ENCODE measurements at places on chromosomes 12 and 14.
A peak's percentile ranks its signal among the peaks of the same experiment; 100 is the strongest.

DNA sequence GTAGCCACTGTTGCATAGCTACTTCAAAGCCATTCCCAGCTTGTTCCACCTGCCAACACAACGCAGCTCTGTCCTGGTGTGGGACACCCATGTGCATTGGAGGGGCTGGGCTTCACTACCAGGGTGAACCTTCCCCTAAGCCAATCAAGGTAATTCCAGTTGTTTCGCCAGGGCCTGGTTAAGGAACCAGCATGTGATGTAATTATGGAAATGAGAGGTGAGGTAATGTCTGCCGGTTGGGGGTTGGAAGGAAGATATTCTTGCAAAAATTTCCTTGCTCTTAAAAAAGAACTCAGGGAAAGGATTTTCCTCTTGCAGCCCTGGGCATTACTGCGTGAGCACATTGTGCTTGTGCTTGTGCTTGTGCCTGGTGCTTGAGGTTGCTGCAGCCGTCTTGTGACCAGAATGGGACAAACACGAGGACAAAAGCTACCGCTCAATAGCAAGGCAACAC is 14.9 kb downstream of the TUBA1C start:
- DNase-seq = no peak

DNA sequence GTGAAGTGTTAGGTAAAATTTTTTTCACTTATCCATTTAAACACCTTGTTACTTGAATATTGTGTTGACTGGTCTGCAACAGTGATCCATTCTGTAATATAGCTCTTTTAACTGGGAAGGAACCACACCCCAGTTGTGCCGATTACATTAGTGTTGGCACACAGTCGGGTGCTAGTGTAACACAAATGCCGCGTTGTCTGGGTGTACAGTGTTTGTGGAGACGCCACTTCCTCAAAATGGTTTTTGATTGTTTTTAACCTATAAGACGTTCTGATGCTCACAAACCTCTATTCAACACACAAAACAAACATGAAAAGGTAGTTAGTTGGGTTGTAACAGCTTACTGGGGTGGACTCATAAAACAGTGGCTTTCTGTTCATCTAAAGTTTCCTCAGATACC is 48.0 kb upstream of the TRAF3 start:
- no peak for DNase-seq

- no peak for DNase-seq
These were observed 371.7 kb downstream of the DPF3 start for GRCh38 chr14:72521968-72522741.

GRCh38 chr12:7695237-7695560 is 376 bp downstream of the GDF3 start:
- no peak for DNase-seq

DNA sequence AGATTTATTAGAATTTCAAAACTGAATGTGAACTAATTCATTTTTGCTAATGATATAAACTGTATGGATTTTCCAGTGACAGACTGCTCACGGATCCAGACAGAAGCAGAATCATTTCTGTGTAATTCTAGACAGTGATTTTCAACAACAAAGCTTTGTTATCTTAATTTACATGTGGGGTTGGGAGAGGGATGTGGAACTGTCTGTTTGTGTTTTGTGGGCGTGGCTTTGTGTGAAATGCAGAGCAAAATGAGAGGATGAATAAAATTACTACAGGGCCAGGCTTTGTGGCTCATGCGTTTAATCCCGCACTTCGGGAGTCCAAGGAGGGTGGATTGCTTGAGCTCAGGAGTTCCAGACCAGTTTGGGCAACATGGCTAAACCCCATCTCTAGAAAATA is 834.7 kb downstream of the GALC start:
- DNase-seq = no peak

- no peak for DNase-seq
These were observed 90.3 kb downstream of the FAR2 start for GRCh38 chr12:29239336-29239735.

DNA sequence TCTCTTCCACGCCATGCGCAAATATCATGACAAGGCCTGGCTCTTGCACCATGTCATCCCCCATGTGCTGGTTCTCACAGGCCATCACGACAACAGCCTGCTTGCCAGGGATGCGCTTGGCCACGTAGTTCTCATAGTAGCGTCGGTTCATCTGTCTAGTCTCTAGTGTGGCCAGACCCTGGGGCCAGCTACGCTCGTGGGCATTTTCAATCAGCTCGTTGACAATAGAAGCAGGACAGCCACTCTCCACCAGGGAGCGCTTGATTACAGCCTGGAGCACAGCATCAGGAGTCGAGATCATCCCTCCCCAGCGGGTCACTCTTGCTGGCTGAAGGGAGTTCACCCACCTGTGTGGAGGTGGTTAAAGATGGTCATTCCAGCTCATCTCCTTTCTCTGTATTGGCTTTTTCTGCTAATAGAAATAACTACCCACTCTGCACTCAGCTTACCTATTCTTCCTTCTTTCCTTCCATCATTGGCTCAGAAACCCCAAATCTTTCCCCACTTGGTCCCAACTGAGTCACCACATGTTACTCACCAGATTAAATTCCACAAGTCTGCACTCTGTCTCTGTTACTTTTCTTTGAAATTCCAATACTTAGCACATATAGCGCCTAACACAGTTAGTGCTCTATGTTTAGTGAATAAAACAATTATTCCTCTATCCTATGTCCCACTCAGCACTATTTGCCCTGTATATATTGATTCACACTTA is 15.1 kb downstream of the RNF41 start:
- DNase-seq = peak; percentile 76

DNA sequence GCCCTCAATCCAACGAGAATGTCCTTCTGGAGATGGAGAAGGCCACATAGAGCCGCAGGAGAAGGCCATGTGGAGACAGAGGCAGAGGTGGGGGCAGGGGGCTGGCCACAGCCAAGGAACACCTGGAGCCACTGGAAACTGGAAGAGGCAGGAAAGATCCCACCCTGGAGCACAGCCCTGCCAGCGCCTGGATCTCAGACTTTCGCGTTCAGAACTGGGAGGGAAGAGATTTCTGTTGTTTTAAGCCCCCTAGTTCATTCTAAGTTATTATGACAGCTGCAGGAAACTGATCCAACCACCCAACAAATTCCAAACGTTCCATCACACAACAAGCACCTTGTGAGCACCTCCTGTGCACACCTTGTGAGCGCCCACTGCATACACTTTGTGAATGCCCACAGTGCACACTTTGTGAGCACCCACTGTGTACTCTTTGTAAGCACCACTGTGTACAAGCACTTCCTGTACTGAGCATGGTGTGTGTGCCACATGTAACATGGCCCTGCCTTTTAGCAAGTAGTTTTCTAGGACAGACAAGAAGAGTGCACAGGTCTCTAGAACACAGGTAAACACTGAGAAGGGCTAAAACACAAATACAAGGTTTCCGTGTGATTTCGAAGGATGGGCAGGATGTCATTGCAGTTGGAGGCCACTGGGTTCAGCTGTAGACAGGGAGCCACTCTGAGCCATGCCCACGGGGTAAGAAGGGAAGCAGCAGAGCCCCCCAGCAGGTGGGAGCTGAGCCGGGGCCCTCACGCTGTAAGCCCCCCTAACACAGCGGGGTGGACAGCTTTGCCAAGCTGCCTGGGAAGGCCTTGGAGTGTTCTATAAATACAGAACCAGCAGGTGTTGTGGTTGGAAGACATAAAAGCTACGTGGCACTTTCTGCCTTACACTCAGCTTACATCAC is 15.4 kb downstream of the RIMBP2 start:
- no peak for DNase-seq

DNA sequence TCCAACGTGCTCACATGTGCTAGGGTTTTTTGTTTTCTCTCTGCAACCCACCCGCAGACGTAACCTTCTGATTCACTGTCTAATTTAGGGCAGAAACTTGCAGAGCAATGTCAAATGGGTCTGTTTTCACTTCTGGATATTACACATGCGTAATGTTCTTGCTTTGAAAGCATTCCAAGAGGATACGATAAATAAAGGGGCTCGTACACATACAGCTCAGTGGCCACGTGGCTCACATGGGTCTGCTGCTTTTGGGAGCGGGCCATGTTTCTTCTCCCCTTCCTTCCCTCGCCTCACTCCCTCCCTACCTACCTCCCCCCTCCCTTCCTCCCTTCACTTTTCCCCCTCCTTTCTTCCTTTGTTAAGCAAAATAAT is 23.4 kb downstream of the CACNA1C start:
- no peak for DNase-seq

DNA sequence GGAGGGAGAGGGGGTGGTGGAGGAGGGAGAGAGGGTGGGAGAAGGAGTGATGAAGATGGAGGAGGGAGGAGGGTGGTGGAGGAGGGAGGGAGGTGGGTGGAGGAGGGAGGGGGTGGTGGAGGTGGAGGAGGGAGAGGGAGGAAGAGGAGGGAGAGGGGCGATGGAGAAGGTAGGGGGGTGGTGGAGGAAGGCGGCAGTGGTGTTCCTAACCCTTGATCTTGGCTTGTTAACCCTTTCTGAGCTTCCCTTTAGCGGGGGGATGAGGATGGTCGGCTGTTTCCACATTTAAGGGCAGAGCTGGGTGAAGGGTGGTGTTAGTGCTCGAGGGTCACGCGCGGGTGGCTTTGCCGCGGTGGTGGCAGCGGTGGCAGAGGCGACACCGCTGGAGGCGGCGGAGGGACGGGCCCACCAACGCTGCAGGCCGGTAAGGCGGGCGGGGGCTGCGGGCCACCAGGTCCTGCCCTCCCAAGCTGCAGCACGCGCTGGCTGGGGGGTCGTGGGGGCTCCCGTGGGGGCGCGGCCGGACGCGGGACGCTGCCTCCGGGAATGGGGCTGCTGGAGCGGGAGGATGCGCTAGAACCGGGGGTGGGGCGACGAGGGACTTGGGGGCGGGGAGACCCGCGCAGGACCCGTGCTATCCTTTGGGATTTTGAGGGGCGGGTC is 156.3 kb downstream of the PTPN11 start:
- no peak for DNase-seq

DNA sequence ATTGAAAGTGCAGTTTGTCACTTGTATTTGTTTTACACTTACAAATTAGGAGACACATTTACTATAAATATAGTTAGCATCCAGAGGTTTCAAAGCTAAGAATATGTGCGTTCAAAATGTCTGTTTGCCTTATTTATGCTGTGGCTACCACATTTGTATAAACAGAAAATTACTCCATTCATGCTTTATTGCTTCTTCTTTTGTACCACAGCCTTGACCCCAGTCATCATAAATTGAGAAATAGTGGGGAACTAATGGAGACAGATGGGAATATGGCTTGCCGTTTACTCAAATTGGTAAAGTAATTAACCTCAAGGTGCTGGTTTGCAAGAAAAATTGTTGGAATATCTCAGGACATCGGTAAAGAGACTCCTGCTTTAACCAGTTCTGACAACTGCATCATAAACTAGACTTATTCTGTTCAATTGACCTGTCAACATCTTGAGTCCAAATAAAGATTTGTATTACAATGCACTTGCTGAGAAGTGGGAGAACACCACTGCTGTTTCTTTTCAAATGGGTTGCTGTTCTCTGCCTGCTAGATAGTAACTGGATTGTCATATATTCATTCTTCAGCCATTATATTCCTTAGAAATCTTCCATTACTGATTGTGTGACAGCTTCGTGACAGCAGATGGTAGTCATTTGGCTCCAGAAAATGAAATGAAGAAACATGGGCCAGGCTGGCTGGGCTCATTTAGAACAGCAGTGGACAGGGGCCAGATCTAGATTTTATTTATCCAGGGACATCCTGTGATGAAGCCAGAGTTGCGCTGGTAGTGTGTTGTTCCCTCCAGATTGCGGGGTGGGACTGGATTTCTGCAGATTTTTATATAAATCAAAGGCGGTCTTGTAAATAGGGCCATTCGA is 354.4 kb downstream of the EGLN3 start:
- DNase-seq = no peak

- DNase-seq = no peak
These were observed 104.4 kb downstream of the PPM1A start for GRCh38 chr14:60353420-60353819.

- DNase-seq = no peak
These were observed 252.4 kb upstream of the TBX3 start for GRCh38 chr12:114936148-114937079.

DNA sequence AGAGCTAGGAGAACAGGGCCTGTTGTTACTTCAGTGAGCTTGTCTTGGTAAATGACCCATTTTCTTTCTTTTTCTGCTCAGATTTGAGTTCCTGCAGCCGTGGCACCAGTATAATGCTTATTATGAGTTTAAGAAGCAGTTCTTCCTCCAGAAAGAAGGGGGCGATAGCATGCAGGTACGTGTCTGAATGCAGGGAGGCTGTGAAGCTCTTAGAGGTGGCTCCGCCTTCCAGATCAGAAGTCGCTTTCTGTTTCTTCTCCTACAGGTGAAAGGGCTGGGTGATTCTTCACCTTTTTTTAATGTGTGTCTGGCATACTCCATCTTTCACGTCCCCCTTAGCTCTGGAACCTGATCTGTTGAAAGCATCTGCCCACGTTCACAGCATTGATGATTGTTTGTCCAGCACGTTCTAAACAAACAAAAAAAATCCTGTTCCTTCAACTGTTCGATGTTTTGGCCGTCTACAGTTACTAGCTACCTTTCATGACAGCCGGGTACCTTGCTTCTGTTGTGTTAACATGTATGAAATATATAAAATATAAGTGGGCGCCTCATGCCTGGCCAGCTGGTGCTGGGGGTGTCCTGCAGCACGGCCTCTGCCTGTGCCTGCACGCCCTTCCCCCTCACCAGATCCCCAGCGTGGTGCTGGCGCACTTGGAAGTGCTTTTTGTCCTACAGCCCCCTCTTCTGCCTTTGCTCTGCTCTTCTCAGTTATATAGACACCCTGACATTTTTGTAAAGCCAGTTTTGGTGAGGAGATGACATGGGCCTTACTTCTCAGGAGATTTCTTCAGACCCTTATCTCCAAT is 44.6 kb downstream of the SFSWAP start:
- DNase-seq = peak; percentile 30

DNA sequence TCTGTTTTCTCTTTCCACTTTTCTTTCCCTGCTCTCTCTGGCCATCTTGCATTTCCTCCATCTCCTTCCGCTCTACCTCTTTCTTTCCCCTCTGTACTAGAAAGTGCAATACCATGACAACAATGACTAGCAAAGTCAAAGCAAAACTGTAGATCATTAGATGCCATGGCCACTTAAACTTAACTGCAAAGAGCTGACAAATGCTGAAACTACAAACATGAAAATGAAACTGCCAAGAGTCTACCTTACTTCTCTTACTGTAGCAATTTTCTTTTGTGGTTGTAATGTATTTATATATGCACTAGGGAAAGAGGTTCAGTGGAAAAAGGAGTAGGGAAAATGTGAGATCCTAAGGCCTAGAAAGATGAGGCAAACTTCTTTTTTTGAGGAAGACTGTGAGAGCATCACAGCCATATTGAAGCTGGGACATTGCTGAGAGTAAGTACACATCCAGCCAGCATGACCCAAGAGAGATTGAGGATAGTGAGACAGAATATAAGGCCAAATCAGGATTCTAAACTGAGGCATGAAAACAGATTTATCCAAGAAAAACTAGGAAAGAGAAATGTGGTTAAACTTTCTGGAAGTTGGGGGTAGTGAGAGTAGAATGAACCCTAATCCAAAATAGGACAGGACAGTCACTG is 276.6 kb upstream of the NAV3 start:
- no peak for DNase-seq

DNA sequence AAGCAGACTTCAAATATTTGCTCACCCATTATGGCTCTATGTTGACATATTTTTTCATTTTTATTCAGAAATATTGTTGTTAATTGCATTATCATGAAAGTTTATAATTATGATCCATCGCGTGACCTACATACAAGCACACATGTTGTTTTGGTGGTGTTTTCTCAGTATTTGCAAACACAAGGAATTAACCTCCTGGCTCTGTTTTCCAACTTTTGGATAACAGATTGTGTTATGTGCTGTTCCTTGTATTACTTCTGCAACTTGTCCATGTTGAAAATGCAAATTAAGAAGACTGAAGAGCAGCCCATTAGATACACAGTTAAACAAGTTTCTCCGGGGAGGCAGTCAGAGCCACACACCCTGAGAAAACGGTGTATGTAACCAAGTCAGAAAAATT is 201.2 kb downstream of the SEC23A start:
- DNase-seq = no peak
